ENCODE measurements at places on chromosomes 5 and 9. TPM values are rescaled to one million over a fixed set of nuclear protein-coding genes. Genes with fewer than 3 reads are reported as not detected.

GRCh38 chr9:17631396-17631795 lies 52.5 kb downstream of the SH3GL2 start:
- DNase-seq = no peak

DNA sequence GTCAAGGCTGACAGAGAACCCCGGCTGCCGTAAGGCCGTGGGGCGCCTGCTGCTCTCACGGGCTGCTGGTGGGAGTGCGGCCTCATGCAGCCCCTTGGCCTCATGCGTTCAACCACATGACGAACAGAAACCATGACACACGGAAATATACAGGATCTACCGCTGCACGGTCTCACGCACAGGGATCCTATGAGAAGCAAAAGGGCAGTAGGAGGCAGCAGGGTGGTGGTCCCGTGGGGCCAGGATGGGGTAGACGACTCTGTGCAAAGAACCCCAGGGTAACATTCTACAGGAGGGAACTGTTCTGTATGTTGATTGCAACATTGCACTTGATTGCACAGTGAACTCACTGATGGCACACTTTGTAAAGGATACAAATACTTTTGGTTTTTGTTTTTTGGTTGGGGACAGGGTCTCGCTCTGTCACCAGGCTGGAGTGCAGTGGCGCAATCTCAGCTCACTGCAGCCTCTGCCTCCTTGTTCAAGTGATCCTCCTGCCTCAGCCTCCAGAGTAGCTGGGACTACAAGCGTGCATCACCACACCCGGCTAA lies 51.6 kb downstream of the NACC2 start:
- no peak for DNase-seq

DNA sequence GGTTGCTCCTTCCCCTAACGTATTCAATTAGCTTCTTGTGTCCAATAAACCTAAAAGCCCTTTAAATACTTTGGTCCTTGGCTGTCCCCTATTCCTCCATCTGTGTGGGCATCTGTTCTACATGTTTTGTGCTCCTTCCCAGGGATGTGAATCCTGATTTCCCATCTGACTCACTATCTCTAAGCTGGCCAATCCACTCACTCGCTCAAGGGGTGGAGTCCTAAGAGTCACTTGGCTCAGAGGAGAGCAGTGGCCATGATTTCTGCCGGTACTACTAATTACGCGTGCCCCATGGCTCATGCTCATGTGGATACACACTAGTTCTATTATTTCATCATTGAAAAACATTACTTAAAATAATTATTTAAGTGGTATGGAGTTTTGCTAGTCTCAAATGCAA lies 89.6 kb downstream of the TAF11L14 start:
- no peak for DNase-seq

- DNase-seq = no peak
Measured at GRCh38 chr9:125153712-125154367, 10.5 kb upstream of the SCAI start.

GRCh38 chr5:119275146-119275545 lies 80.7 kb upstream of the TNFAIP8 start:
- no peak for DNase-seq

The PRELID1 gene
- 310 TPM for total RNA-seq

The CACFD1 gene
- 7.0 TPM for total RNA-seq

DNA sequence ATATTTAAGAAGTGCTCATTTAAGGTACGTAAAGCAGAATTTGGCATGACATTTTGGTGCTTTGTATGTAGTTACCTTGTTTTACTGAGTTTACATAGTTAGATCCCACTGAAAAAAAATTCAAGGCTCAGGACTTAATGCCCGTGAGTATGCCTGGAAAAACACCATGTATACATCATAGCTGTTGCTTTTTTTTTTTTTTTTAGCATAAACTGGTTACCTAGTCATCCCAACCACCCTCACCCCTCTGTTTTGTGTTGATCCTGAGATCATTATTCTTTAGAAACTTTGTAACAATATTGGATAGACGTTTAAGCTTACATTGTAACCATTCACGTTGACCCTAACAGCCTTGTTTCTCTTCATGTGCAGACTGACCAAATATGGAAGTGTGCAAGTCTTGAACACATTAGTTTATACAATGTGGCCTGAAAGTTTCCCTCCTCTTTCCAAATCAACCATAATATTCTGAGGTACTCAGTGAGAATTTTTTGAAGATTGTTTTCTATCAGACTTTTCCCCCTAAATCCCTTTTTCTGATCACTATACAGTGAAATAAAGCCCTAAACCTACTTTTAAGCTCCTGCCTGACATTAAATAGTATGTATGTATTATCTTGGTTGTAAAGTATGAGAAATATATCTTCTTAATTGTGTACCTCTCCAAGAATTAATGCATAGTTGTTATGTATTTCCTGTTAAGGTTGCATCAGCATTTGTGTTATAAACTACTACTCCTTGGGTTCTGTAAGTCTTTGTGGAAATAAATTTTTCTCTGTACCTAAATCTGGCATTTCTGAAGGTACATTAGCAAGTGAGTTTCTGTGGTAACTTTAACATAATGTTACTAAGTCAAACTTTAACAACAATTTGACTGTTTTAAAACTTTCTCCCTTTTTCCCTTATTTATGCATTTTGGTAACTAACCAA lies 4.4 kb downstream of the RABGAP1 start:
- DNase-seq = no peak

The ACTBL2 gene
- not detected for total RNA-seq

GRCh38 chr5:13976867-13977830 lies 32.7 kb upstream of the DNAH5 start:
- no peak for DNase-seq

- DNase-seq = no peak
Measured at GRCh38 chr5:13218518-13218917, 726.0 kb downstream of the DNAH5 start.

- no peak for DNase-seq
Measured at GRCh38 chr5:153891394-153891793, 147.3 kb downstream of the FAM114A2 start.

DNA sequence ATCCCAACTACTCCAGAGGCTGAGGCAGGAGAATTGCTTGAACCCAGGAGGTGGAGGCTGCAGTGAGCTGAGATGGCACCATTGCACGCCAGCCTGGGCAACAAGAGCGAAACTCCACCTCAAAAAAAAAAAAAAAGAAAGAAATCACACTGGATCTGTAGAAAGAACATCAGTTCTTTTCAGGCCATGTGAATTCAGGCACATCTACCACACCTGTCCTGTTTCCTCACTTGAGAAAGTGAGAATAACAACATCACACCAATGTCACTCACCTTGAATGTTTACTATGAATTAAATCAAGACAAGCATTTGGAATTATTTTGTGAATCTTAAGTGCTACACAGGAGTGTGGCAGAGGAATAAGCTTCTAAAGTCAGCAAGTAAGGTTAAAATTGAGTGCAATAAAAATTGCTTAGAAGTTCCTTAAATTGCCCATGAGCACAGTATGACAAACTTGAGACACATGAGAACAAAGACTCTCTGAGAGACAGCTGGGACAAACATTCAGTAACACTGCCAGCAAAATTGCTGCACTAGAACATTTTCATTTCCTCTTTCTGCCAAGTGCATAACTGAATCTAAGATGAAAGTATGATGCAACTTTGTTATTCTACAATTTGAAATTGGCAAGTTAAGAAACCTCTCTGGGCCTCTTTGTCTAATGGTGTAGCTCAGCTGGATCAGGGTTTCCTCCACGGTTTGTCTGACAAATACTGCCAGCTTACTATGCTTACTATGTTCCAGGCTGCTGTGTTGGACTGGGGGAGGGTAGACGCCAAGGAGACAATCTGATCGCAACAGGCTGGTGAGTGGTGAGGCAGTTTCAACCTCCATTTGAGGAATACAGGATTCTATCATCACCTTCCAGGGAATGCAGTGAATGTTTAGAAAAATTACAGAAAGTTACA lies 1.9 kb upstream of the RIC1 start:
- no peak for DNase-seq

GRCh38 chr9:26656003-26656870 lies 236.4 kb downstream of the CAAP1 start:
- DNase-seq = no peak

- DNase-seq = no peak
Measured at GRCh38 chr9:112434487-112434886, 52.1 kb upstream of the KIAA1958 start.

GRCh38 chr5:90916947-90917800 lies 358.6 kb downstream of the ADGRV1 start:
- no peak for DNase-seq

The TGFBR1 gene
- 62.7 TPM for total RNA-seq

- peak; percentile 47 for DNase-seq
Measured at GRCh38 chr9:134128727-134129679, 6.9 kb upstream of the WDR5 start.

The FAXDC2 gene
- not detected for total RNA-seq

Data from natural killer cell treated with Interleukin-12 subunit alpha and Interleukin-12 subunit beta and Interleukin-15 and Interleukin-18, amount 100 ng/mL, for 72 hours (primary cell).